Osteoblast (primary cell): ENCODE measurements at places on chromosomes 7 and 10. TPM values are rescaled to one million over a fixed set of nuclear protein-coding genes. Genes with fewer than 3 reads are reported as not detected.

GRCh38 chr7:24587853-24588252 is 14.6 kb downstream of the PALS2 start:
- no peaks in the 10 kb centered on the region for H3K36me3 ChIP-seq
- no peaks in the 10 kb centered on the region for H3K4me1 ChIP-seq
- H3K4me3 ChIP-seq, result no peak overlapping the region
- DNase-seq, result no peak

DNA sequence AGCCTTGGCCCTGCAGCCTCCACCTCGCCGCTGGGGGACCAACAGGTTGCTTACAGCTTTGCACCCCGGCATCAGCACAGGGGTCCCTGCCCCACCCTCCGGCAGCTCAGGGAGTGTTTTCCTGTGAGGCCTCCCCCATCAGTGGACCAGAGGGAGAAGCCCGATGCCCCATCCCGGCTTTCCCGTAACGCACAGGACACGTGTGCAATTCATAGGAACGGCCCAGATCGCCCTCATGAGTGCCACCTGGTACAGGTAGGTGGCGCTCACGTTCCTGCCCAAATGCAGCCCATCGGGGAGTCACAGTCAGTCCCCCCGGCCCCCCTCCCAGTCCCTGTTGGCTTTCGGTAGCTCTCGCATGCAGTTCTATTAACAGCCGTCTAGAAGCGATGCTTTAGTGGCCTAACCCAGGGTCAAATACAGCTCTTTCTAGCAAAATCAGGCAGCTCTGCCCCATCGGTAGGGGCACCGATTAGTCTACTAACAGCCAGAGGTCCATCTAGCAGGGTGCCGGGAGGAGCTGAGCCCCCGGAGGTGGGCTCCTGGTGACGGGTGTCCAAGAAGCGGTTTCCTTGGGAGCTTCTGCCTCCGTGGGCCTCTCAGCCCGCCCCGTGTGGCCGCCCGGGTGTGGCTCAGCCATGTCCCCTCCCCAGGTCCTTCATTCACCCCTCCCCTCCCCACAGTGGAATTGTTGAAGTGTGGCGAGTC is 48.4 kb upstream of the GTF2IRD1 start:
- H3K36me3 ChIP-seq, result peaks cover 29% of the 10 kb centered on the region
- no peaks in the 10 kb centered on the region for H3K27me3 ChIP-seq
- no peaks in the 10 kb centered on the region for H3K4me1 ChIP-seq
- no peak overlapping the region for H3K4me3 ChIP-seq
- peak; percentile 71 for DNase-seq

DNA sequence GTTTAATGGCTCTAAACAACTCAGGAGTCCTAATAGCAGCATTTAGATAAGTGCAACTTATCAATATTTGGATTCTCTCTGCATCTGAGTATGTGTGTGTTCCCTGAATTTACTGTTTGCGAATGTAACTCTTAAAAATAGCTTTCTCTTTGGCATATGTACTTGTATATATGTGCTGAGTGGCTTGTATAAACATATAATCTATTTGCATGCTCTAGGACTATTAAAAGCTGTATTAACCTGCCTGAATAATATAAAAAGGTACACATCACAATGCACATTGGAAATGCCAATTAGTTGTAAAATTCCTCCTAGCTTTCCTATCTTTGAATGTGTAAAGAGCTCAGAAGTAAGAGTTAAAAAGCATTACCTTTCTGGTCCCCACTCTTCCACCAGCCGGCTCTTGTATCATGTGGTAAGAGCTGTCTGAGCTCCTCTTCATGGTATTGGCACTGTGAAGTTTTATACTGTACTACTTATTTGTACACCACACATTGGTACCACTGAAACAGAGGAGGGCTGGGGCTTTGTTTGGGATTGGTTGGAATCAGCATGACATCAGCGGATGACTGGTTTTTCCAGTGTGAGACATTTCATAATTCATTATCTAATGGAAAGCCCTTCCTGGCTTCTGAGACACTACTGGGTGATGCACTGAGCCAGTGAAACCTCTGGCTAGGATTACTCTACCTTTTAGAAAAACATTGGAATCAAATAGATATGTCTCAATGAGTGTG is at the start of gene INHBA:
Gene INHBA, minus strand, starts transcription at position 456 of the 737 bp plus-strand sequence. CDS start 2,716 bp downstream, outside the sequence.
- H3K4me1 ChIP-seq, result peaks cover 34% of the 10 kb centered on the region
- no peaks in the 10 kb centered on the region for H3K27me3 ChIP-seq
- H3K36me3 ChIP-seq, result peaks cover 17% of the 10 kb centered on the region

GRCh38 chr10:100728928-100729861 is 16.2 kb upstream of the PAX2 start:
- peaks cover 4% of the 10 kb centered on the region for H3K4me1 ChIP-seq
- no peaks in the 10 kb centered on the region for H3K36me3 ChIP-seq
- H3K27me3 ChIP-seq, result peaks cover 88% of the 10 kb centered on the region

- H3K4me3 ChIP-seq, result no peak overlapping the region
- H3K27ac ChIP-seq, result peak overlapping the region; percentile 72
- no peaks in the 10 kb centered on the region for H3K36me3 ChIP-seq
- peak; percentile 84 for DNase-seq
- no peaks in the 10 kb centered on the region for H3K27me3 ChIP-seq
These were observed 8.4 kb downstream of the ETV1 start for GRCh38 chr7:13981070-13981469.

Gene KAZALD1
- 26.4 and 30.1 TPM in 2 replicates for total RNA-seq

DNA sequence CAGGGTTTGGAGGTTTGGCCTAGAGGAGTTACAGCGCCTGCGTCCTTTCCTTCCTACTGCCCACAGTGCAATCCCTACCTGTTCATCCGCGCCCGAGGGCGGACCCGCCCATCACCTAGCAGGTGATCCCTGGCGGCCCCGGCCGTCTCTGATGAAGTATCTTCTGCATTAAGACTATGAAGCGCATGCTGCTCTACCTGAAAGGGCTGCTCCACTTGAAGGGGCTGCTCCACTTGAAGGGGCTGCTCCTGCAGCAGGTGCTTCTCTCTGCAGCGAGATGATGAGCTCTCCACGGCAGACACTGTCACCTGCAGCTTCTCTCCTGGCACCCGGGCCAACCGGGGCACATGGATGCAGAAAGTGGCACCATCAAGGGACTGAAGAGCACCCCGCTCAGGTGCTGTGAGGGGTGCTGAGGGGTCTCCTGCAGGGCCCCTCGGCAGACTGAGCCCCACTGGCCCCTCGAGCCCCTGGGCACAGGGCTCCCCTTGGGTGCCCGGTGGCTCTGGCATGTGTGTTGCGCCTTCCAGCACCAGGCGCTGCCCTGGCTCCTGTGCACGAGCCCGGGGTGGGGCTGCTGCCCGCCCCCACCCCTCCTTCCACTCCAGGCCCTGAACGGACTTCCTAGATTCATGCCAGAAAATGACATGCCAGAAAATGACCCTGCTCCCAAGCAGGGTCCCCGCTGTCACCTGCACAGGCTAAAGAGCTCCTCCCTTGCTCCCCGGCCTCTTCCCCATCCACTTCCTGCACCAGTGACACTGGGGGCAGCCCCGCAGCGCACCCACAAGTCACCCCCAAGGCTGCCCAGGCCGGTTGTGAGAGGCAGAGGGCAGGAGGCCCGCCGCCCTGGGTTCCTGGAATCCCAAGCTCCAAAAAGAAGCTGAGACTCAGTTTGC is 29.4 kb downstream of the WDR86 start:
- peaks cover 10% of the 10 kb centered on the region for H3K36me3 ChIP-seq
- DNase-seq, result peak; percentile 73
- H3K27ac ChIP-seq, result no peak overlapping the region
- peaks cover 13% of the 10 kb centered on the region for H3K27me3 ChIP-seq
- H3K4me3 ChIP-seq, result no peak overlapping the region
- H3K4me1 ChIP-seq, result no peaks in the 10 kb centered on the region

GRCh38 chr10:98971464-98971863 is 264.2 kb downstream of the HPSE2 start:
- no peak overlapping the region for H3K27ac ChIP-seq
- H3K36me3 ChIP-seq, result no peaks in the 10 kb centered on the region
- H3K27me3 ChIP-seq, result no peaks in the 10 kb centered on the region
- no peak for DNase-seq

Gene GPC2
- 1.4 and 1.8 TPM in 2 replicates for total RNA-seq

Gene EFCAB10
- total RNA-seq, result under 0.01 TPM in 1 of 2 replicates, not detected in the other

Gene SOSTDC1
- total RNA-seq, result under 0.01 TPM in 1 of 2 replicates, not detected in the other

Gene TIMM23B
- total RNA-seq, result 22.8 and 23.6 TPM in 2 replicates

Gene MKX
- total RNA-seq, result 6.5 and 15.3 TPM in 2 replicates

DNA sequence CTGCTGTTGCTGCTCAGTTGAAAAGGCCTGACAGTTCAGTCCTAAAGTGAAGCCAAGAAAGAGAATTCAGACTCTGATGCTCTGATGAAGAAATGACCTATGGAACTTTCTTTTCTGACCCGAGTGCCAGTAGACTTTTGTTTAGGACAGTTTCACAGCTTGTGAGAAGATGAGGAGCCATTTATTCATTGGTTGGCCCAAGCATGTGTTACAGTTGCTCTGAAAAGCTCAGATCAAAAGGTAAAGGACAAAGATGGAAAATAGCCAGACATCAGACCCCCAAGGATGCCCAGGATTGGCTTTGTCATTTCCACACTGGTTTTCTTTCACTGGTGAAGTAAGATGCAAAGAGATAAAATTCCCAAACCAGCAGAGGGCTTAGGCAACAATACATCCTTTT is 149.3 kb upstream of the STK17A start:
- H3K27me3 ChIP-seq, result no peaks in the 10 kb centered on the region
- no peaks in the 10 kb centered on the region for H3K4me1 ChIP-seq
- no peak overlapping the region for H3K27ac ChIP-seq
- DNase-seq, result no peak
- no peaks in the 10 kb centered on the region for H3K36me3 ChIP-seq

GRCh38 chr7:76074972-76075370 is 27.1 kb downstream of the MDH2 start:
- no peaks in the 10 kb centered on the region for H3K4me1 ChIP-seq
- no peak overlapping the region for H3K27ac ChIP-seq
- H3K27me3 ChIP-seq, result no peaks in the 10 kb centered on the region
- H3K4me3 ChIP-seq, result no peak overlapping the region

Gene H2BK1
- total RNA-seq, result not detected in 2 replicates

- DNase-seq, result no peak
- H3K4me1 ChIP-seq, result no peaks in the 10 kb centered on the region
- no peak overlapping the region for H3K4me3 ChIP-seq
- H3K27ac ChIP-seq, result no peak overlapping the region
- H3K36me3 ChIP-seq, result peaks cover 14% of the 10 kb centered on the region
- H3K27me3 ChIP-seq, result no peaks in the 10 kb centered on the region
These were observed 117.9 kb upstream of the TMEM168 start for GRCh38 chr7:112908086-112908485.

DNA sequence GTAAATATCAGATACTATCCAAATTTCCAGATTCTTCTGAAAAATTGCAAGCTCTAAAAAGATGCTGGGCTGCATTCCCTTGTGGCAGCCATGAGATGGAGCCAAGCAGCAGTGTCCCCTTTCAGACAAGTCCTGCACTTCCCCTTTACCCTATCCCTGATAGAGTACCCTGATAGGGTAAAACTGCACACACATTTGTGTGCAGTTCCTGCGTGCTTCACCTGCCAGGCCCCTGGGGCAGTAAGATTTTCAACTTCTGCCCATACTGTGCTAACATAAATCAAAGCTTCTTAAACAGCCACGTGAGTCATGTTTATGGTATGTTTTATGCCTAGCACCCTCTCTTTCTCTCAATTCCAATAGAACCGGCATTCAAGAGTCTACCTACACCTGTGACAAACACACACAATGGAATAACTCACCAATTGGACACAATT is 52.2 kb downstream of the IFIT5 start:
- no peaks in the 10 kb centered on the region for H3K27me3 ChIP-seq
- no peaks in the 10 kb centered on the region for H3K36me3 ChIP-seq
- H3K4me3 ChIP-seq, result no peak overlapping the region
- peaks cover 12% of the 10 kb centered on the region for H3K4me1 ChIP-seq

GRCh38 chr7:132390705-132391104 is 185.6 kb downstream of the PLXNA4 start:
- H3K27me3 ChIP-seq, result no peaks in the 10 kb centered on the region
- H3K36me3 ChIP-seq, result no peaks in the 10 kb centered on the region

GRCh38 chr7:137978464-137979237 is 23.2 kb downstream of the CREB3L2 start:
- no peaks in the 10 kb centered on the region for H3K27me3 ChIP-seq
- peaks cover 88% of the 10 kb centered on the region for H3K4me1 ChIP-seq
- H3K36me3 ChIP-seq, result peaks cover 10% of the 10 kb centered on the region
- H3K27ac ChIP-seq, result peak overlapping the region; percentile 98
- peak; percentile 95 for DNase-seq

Gene PSAP
- 1,248 and 1,391 TPM in 2 replicates for total RNA-seq

DNA sequence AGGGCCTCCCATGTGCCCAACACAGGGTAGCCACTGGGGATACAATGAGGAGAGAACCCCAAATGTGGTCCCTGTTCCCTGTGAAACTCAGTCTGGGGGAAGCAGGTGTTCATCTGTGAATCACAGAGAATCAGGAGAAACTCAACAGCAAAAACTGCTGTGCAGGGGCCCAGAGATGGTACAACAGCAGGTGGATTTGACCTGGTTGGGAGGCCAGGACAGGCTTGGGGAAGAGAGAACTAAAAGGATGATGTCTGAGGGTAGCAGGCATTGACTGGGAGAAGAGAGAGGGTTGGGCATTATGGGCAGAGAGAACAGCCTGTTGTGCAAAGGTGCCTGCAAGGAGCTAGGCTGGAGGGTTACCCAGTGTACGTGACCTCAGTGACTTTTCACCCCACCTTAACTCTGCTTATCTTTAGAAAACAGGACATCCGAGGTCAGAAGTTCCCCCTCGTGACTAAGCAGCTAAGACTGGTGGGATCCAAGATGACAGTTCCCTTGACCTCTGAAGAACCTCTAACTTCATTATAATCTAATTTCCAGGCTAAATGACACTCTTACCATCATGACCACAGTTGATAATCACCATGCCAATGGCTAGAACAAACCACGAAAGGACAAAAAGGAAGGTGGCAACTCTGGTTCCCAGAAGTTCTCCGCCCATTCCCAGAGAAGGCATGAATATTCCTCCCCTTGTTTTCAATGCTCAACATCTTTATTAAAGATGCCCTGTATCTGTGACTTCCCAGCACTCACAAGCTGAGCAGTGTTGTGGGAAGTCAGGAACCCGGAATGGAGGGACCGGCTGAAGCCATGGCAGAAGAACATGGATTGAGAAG is 5.1 kb upstream of the ADAMTS14 start:
- no peak overlapping the region for H3K27ac ChIP-seq
- H3K36me3 ChIP-seq, result no peaks in the 10 kb centered on the region
- DNase-seq, result no peak
- no peak overlapping the region for H3K4me3 ChIP-seq

GRCh38 chr10:234708-235406 is 99.6 kb downstream of the ZMYND11 start:
- no peak overlapping the region for H3K4me3 ChIP-seq
- H3K36me3 ChIP-seq, result peaks cover 4% of the 10 kb centered on the region
- no peak for DNase-seq
- H3K27ac ChIP-seq, result no peak overlapping the region
- H3K4me1 ChIP-seq, result no peaks in the 10 kb centered on the region

GRCh38 chr10:111246136-111246535 is 169.3 kb downstream of the ADRA2A start:
- H3K27me3 ChIP-seq, result no peaks in the 10 kb centered on the region
- H3K27ac ChIP-seq, result no peak overlapping the region
- no peaks in the 10 kb centered on the region for H3K4me1 ChIP-seq
- H3K36me3 ChIP-seq, result no peaks in the 10 kb centered on the region
- no peak overlapping the region for H3K4me3 ChIP-seq
- DNase-seq, result no peak
